Motor neuron (in vitro differentiated cells): ENCODE measurements at places on chromosomes 3 and 15.

DNA sequence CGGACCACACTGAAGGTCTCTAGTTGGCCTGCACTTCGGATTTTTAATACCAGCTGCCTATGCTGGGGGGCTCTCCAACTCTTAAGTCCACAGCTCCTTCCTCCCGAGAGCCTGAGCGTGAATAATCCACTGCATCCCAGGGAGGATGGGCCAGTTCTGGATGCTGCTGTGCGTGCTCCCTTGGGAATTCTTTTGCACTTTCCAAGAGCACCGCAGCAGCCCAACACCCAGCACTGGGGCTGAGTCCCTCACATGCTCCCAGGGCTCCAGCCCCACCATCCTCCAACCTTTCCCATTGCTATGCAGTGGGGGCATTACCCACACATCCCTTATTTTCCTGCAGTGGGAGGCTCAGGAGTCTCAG is 136.4 kb upstream of the IQSEC1 start:
- peak; percentile 62 for ATAC-seq

GRCh38 chr15:40100123-40100946 is 8.3 kb downstream of the BMF start:
- ATAC-seq: no peak

DNA sequence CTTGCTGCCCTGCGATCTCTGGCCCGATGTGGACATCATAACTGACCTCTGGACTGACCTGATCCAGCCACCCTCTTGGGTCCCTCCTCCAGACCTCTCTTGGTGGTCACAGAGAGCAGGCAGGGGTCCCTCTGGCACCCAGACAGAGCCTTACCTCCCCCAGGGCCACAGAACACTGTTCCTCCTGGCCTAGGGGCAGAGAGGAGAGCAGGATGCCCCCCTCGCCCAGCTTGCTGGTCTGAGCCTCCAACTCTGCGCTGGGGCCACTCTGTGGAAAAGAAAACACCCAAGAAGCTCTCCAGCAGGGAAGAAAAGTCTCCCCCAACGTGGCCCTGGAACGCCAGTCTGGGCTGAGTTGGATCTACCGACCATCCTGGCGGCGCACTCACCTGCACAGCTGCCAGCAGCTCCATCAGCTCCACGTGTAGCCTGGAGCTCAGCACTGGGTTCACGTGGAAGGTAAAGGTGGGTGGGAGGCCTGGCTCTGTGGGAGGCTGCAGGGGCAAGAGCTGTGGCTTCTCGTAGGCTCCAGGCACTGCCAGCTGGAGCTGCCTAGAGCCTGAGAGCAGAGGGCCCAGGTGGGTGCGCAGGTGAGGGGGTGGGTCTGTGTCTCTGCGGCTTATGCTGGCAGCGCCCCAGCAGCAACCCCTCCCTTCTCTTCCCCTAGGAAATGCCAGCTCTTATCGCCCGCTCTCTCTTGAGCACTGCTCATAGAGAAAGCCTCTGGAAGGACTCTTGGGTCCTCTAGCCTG is 6.0 kb downstream of the PLA2G4F start:
- ATAC-seq: no peak

DNA sequence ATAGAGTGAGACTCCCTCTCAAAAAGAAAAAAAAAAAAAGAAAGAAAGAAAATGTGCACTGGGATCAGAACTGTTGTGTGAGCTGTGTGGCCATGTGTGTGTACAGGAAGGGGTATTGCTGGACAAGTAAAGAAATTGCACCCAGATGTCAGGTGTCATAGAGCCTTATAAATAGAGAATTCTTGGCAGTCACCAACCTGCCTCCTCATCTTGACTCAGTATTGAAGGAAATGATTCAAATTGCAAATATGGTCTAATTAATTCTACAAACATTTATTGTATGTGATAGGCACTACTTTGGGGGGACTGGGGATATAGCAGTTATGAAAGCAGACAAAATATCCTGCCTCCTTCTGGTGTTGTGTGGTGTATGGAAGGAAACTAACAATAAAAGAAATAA is 243.8 kb upstream of the TTC14 start:
- ATAC-seq: no peak

DNA sequence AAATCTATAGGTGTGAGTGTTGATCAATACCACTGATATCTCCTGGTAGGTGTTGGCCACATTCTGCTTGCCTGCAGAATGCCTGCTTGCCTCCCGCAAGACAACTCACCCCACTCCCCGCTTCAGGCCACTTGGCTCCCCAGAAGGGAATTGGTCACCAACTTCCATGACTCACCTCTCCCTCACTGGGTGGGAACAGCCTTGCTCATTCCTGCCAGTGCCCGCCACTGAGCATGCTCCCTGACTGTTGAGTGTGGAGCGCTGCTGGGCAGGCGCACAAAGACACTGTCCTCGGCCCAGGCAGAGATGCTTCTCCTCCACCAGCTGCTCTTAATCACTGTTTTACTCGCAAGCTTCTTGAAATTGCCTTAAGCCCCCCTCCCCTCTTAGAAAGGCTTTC is 57.3 kb upstream of the PPP2R3A start:
- no peak for ATAC-seq

DNA sequence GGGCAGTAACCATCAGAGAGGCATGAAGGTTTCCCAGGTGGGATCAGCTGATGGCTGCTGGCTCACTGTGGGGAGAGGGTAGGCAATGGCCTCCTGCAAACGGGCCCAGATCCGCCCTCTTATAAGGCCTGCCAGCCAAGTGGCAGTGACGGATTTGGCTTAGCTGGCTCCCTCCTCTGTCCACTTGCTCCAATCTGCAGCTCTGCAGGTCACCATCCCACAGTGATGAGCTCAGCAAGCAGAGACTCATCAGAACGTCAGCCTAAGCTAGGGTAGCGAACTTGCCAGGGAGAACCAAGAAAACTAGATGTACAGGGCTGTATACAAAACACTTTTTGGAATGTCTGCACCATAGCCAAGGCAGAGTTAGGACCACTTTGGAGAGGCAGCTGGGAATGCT is 62.8 kb upstream of the DCLK3 start:
- ATAC-seq: peak; percentile 92
